Heart right ventricle (tissue), 16 donors: ENCODE measurements at places on chromosomes 6 and 20. TPM values are rescaled to one million over a fixed set of nuclear protein-coding genes. Genes with fewer than 3 reads are reported as not detected.

C6orf163 gene
- total RNA-seq = 1.9 TPM

DNA sequence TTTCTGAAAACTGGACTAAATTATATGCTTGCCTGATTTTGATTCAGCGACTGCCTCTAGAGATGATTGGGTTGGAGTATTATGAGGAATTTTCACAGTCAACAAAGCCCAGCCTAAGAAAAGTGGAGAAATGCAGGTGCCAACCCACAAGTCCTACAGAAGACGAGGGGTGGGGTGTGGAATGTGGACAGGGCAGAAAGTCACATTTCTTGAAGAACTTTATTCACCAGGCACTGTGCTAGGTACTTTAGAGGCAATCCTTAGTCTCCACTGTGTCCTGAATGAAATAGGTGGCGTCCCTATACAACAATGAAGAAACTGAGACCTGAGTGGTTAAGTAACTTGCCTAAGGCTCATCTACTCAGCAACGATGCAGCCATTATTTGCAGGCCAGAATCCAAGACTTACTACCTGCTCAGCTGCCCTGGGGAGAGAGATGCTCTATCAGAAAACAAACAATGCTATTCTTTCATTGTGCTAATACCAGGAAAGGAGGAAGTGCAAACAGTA is 106.3 kb downstream of the RNF144B start:
- no peak for DNase-seq

DNA sequence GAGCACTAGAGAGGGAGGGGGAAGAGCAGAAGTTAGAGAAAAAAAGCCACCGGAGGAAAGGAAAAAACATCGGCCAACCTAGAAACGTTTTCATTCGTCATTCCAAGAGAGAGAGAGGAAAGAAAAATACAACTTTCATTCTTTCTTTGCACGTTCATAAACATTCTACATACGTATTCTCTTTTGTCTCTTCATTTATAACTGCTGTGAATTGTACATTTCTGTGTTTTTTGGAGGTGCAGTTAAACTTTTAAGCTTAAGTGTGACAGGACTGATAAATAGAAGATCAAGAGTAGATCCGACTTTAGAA is 2.0 kb downstream of the ID4 start:
- DNase-seq = no peak

LY6G6F gene
- total RNA-seq = not detected

DNA sequence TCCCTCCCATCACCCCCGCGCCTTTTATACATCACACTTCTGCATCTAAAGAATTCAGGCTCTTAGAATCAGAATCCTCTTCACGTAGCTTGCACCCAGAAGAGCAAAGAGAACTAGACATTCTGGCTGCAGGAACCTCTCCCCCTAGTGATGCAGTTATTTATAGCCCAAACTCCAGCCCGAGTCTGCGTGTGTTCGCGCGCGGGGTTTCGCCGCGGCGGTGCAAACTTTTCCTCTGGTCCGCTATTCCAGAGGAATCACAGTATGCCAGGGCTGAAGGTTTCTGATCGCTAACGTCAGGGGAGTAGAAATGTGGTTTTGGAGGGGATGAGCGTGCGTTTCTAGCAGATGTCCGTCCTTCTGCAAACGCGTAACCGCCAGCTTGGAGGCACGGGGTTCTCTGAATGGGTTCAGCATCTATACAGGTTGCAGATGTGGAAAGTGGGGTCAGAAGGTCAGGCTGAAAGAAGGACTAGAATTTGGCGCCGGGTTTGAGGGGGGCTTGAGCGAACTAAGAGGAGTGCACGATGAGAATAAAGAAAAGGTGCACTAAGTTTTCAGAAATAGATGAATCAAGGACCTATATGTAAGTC is 1.8 kb downstream of the EPHA7 start:
- DNase-seq = peak; percentile 15

SOX18 gene
- 48.2 TPM for total RNA-seq

GRCh38 chr6:96836631-96837080 is 621 bp downstream of the GPR63 start:
- DNase-seq = no peak

DNA sequence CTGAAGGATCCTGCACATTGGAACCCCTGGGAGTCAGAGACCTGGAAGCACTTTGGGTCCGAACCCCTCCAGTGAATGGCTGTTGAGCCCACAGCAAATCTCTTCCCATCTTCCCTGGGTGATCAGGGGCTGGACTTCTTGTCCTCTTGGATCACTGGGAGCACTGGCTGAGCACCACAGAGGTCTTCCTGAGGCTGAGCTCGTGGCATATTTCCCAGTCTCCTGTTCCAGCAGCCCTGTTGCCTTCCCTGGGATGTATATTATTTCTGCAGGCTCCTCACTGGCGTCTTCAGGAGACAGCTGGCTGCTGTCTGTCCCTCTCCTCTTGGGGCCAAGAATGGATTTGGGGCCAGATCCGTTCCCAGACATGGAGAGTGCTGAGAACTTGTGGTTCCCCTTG is 43.4 kb downstream of the PTK7 start:
- DNase-seq = no peak

DNA sequence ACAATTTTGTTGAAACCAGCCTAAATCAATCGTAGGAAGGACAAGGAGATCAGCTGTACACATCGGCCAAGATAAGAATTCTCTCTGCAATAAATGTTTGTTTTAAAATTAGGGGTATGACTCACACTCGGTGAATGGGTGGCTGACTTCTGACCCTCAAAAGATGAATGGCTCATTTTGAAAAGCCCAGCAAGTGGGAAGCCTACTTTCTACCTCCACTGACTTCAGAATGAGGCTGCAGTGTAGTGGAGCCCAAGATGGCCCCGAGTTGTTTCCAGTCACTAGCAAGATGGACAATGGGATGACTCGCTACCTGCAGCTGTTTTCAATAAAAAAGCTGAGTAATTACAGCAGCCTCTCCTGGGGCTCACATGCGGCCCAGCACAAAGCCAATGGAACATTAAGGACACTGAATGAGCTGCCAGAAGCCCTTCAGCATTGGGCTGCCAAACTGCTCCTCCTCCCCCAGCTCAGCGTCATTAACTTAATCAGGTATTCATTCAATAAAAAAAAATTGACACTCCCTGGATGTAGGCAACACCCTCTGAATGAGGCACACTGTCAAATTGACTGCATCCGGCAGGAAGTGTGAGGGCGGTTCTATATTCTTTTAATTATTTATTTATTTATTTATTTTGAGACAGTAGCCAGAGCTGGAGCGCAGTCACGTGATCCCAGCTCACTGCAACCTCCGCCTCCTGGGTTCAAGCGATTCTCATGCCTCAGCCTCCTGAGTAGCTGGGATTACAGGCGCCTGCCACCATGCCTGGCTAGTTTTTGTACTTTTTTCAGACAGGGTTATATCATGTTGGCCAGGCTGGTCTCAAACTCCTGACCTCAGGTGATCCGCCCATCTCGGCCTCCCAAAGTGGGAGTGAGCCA is 107.3 kb downstream of the GMPR start:
- DNase-seq = no peak

DNA sequence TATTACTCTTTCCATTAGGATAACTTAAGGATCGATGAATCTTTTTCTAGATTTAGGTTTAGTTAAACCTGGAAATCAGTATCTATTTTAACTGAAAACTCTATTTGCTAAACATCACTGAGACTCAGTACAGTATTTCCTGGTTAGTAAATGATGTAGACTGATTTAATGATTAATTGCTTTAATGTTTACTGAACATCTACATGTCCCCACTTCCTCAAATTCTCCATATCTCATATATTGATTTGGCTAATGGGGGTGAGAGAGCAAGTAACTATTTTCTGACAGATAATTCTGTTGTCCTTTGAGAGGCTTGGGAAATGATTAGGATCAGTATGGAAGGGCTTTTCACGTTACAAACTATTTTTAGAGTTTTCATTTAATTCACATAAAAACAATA is 10.3 kb downstream of the MKKS start:
- DNase-seq = no peak

CPNE5 gene
- total RNA-seq = 19.0 TPM

- peak; percentile 44 for DNase-seq
Measured at GRCh38 chr6:16380220-16380809, 141.9 kb downstream of the GMPR start.
